ENCODE measurements at places on chromosomes 7 and 10.

DNA sequence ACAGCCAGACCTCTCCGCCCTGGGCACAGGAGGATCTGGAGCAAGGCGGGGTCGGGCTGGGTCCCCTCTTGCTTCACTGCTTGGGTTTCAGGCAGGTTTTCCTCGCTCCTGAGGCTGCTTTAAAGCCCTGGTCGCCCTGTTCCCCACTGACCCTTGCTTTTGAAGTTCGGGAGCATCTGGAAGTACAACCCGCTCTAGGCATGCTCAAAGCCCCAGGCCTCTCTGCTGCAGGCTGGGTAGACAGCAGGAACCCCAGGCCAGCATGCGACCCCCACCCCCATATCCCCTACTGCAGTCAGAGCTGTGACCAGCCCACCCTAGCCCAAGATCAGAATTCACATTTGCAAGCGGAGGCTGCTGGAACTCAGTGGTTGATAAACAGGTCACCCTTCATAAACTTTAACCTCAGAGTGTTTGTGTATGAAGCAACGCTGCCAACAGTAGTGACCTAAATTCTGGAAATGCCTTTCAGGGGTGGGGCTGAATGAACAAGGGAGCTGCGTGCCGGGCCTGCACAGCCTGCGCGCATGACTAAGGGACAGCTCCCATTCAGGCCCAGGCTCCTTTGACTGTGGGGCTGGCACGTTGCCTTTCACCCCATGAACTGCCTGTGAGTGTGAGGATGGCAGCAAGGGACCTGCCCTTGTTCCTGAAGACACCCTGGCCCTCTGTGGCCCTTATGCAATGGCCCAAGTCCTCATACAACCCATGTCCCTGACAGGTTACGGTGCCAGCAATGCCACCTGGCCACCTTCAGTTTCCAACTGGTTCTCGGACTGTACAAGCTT, 52.5 kb downstream of the PROSER2 start:
- DNase-seq: peak; percentile 89

DNA sequence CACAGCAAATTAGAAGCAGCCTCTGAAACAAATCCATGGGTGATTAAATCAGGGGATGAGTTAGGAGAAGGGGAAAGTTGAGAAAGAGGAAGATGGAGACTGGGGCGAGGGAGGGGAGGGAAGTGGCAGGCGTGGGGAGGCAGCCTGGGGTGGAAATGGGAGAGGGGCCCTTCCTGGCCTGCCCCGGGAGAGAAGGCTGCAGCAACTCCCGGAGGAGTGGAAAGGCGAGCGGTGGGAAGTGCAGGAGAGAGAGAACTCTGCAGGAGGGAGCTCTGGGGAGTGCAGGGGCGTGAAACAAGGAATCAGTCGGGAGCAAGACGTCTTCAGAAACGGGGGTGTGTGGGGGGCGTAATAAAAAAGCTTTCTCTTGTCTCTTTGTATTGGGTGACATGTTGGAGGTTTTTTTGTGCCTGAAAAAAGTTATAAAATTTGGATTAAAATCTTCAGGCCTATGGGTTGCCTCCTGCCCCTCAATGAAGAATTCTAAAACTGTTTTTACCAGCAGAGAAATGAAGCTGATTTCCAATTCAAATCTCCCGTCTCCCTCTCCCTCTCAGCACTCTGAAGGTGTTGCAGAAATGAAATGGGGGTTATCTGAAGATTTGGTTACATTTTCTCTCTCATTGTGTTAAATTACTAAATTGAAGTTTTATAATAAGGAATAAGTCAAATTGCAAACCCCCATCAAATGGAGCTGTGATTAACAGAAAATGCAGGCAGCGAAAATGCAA, 4.7 kb upstream of the UNCX start:
- no peak for DNase-seq

GRCh38 chr7:6338551-6339274, 66.3 kb upstream of the CYTH3 start:
- DNase-seq: no peak

GRCh38 chr7:132709971-132710567, 133.8 kb upstream of the PLXNA4 start:
- no peak for DNase-seq

DNA sequence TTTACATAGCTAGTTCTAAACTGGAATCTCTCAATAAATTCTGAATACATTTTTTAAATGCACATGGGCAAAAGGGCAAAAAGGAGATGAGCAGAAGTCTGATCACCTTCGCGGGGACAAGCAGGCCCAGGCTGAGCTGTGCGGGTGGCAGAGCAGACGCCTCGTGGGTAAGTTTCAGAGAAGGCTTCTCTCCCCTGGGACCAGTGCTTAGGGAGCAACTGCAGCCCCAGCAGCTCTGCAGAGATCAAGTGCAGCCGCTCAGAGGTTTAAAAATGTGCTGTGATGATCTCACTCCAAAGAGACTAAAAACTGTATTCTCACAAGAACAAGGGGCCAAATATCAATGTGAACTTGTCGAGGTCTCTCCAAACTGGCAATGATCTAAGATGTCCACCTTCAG, 264.3 kb upstream of the RNF32 start:
- DNase-seq: no peak

DNA sequence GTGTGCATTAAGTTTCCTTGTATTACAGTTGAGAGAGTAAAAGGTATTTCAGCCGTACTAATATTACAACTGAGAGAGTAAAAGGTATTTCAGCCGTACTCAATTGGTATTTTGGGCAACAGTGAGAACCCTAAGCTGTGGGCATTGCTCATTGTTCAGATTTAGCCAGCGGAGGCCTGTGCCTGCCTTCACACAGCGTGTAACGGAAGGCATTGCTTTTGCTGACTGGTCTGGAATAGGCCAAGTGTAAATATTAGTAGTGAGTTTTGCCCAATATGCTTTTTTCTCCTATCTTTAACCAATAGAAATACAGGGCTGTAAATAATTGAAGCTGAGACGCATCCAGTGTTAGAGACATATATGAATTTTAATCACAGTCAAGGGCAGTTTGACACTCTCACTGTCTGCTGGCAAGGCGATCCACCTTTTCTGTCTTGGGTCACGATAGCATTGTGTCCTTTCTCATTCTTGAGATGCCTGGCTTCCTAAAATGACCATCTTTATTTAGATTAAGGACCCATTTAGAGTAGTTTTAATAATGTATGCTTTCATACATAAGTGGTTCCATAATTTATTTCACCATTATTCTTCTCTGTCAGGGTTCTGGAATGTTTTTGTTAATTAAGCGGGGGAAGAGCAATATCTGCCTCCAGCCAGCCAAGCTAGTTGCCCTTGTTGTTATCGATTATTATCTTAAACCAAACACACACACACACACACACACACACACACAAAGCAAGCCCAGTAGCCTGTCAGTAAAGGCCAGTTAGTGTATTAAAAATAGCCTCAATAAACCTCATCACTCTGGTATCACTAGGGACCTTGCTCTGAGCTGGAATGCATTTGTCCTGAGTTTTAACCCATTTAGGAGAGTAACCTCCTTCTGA, 130.7 kb downstream of the CELF2 start:
- DNase-seq: no peak

GRCh38 chr10:99329304-99329553, at the start of gene CNNM1:
Gene CNNM1, plus strand, starts transcription at chr10:99329356. Its CDS starts 32 bp downstream, at chr10:99329388.
- no peak for DNase-seq

DNA sequence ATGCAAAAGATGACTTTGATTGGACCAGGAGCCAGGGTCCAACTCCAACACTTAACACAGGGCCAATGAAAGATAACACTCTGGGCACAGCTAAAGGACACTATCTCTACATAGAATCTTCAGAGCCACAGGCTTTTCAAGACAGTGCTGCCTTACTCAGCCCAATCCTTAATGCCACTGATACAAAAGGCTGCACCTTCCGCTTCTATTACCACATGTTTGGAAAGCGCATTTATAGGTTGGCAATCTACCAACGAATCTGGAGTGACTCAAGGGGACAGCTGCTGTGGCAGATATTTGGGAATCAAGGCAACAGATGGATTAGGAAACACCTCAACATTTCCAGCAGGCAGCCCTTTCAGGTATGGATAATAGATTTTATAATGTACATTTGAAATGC, 160.7 kb downstream of the MALRD1 start:
- DNase-seq: no peak

- no peak for DNase-seq
Measured at GRCh38 chr10:50536617-50537240, 87.0 kb downstream of the SGMS1 start.

DNA sequence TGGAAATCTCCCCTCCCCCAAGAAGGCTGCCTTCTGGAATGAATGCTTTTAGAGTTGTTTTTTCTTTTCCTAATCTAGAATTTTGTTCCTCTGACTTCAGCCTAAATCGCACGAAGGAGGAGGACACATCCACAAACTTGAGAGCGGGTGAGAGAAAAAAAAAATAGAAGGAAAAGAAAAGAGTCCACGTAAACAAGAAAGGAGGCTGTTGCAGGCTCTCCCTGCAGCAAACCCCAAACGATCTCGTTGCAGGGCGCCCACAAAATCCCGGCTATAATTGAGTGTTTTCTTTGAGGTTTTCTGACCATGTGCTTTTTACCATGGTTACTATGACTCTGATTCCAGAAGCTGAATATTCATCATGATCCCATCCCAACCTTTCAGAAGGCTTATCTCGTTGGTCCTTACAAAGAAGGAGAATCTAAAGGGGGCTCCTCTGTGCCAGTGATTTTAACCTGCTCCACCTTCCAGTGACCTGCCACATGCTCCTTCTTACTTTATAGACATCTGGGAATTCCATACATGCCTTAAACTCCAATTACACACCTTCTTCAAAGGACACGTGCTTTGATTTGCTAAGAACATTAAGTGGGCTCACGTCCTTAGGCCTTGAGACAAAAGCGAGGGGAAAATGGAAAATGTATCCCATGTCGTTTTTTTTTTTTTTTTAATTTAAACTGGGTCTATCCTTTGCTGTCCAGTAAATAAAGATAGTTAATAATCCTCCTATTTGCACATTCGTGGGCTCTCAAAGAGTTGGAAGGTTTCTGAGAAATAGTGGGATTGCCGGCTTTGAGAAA, 5.8 kb downstream of the TWIST1 start:
- no peak for DNase-seq

DNA sequence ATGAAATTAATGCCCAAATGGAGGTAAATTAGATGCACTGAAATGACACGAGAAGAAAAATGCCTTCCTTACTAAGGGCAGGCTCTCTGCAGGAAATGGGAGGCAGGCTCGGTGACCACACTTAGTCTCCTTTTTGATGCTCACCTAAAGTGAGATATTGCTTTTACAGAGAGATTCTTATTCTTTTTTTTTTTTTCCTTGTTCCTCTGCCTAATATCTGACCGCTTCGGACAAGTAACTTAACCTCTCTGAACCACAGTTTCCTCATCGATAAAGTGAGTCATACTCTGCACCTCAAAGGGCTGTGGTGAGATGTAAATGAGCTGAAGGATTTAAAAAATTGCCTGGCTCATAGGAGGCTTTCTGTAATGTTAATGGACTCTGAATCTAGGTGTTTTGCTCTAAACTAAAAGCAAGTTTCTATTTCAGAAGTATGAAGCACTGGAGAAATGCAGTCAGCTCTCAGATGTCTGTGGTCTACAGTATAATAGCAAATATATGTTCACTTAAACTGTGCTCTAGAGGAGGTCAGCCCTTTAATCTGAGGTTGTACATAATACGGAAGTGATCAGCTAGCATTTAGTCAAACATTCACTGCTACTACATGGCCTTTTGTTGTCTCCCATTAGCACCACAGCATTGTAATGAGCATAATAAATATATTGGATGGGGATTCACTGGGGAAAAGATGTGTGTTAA, 23.2 kb downstream of the NKX2-3 start:
- DNase-seq: no peak
